ENCODE measurements at places on chromosomes 7 and 10. TPM values are rescaled to one million over a fixed set of nuclear protein-coding genes. Genes with fewer than 3 reads are reported as not detected.

The RPS24 gene
- total RNA-seq = 1,478 TPM

The NKX2-3 gene
- total RNA-seq = not detected

The CALHM3 gene
- under 0.01 TPM for total RNA-seq

The GIMAP1 gene
- total RNA-seq = not detected

The HOXA4 gene
- total RNA-seq = 0.97 TPM

The NPC1L1 gene
- total RNA-seq = not detected

The JAZF1 gene
- total RNA-seq = 38.4 TPM

The SRI gene
- total RNA-seq = 81.2 TPM

The ANXA8L1 gene
- total RNA-seq = 9.0 TPM

The MMRN2 gene
- 2.3 TPM for total RNA-seq

The RALA gene
- 20.3 TPM for total RNA-seq

The CAMK2B gene
- total RNA-seq = under 0.01 TPM

The ACHE gene
- not detected for total RNA-seq

The HOXA6 gene
- total RNA-seq = 10.6 TPM

The CACNB2 gene
- 1.3 TPM for total RNA-seq

The AIMP2 gene
- total RNA-seq = 54.4 TPM

The DTX2 gene
- total RNA-seq = 5.2 TPM

The SFXN2 gene
- total RNA-seq = 2.9 TPM

The GNAT3 gene
- total RNA-seq = not detected

The LIPJ gene
- total RNA-seq = under 0.01 TPM

The LEP gene
- not detected for total RNA-seq

The HOXA7 gene
- 2.2 TPM for total RNA-seq

The SEMA4G gene
- total RNA-seq = 0.43 TPM

The PRXL2A gene
- 79.0 TPM for total RNA-seq

The UCN3 gene
- not detected for total RNA-seq

The PRPF18 gene
- total RNA-seq = 31.6 TPM

The IQUB gene
- total RNA-seq = 0.43 TPM

The CLIP2 gene
- 55.7 TPM for total RNA-seq

The ARHGAP22 gene
- 31.6 TPM for total RNA-seq

The KCNMA1 gene
- total RNA-seq = 36.7 TPM

The TMEM229A gene
- total RNA-seq = not detected

The NAMPT gene
- total RNA-seq = 160 TPM

The SLC29A3 gene
- total RNA-seq = 2.2 TPM

The TMEM176B gene
- total RNA-seq = not detected

The TMEM184A gene
- total RNA-seq = 0.64 TPM

The HSPA12A gene
- 35.4 TPM for total RNA-seq
